Activated CD8-positive, alpha-beta T cell treated with anti-CD3 and anti-CD28 coated beads, Interleukin-2, amount 10 ng/mL, durations not matched to agents 7 days and 5 days (primary cell): ENCODE measurements at places on chromosomes 3 and 15.

- DNase-seq: no peak
These were observed 28.6 kb upstream of the STXBP5L start for GRCh38 chr3:120879411-120879810.

DNA sequence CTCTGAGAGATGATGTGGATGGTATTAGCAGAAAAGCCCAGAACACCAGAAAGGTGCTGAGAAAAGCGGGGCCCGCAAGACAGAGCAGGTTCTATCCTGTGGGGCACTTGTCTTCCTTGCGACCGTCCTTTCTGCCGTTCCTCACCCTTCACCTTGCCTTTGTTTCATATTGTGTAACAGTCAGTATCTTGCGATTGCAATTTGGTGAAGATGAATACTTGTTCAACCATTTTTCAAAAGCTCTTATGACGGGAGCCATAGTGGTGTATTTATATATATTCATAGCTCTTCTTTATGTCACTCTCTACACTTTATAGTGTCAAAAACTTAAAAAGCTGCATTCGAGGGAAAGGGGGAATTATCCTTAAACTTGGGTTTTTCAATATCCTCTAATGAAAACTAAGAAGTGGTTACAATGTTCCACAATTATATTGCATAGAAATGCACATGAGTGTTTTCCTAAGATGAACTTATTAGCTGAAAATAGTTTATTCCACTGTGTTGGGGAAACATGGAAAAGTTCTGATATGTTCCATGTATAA, 797 bp downstream of the MAP3K13 start:
- DNase-seq: peak; percentile 26

DNA sequence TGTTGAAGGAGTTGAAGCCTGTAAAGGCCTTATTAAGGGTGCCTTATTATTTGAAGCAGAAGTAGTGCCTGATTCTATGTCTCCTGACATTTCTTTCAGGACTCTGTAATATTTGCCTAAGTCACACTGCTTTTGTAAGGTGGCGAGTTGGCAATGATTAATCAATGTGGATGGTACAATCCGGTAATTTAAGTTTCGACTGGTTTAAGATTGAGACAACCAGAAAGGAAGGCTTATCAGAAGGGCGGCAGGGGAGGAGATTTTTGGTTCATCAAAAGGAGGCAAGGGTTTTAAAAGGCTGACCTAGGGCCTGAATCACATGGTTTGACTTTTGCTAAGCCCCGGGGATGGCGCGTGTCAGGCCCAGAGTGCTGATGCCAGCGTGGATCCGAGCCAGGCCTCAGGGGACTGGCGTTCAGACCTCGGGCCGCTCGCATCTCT, 830 bp upstream of the RNF13 start:
- no peak for DNase-seq

GRCh38 chr15:79170256-79170664, 79.7 kb upstream of the RASGRF1 start:
- no peak for DNase-seq

DNA sequence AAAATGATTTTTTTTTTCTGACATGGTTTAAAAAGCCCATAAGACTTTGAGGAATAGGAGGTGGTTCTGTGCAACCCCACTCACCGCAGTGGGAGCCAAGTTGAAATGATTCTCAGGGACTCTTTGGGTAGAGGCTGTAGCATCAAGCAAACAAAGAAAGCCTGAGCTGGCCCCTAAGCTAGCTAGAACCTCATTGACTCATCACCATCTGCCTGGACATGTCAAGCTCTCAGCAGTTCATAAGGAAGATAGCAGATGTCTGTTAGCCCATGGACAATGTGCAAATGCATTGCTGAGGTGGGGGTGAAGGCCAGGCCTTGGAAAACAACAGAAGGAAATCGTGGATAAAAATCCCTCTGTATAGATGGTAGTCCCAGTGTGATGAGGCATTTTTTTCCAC, 234.8 kb downstream of the NR2F2 start:
- DNase-seq: no peak

- no peak for DNase-seq
These were observed 47.2 kb downstream of the TMEM212 start for GRCh38 chr3:171890398-171890797.

DNA sequence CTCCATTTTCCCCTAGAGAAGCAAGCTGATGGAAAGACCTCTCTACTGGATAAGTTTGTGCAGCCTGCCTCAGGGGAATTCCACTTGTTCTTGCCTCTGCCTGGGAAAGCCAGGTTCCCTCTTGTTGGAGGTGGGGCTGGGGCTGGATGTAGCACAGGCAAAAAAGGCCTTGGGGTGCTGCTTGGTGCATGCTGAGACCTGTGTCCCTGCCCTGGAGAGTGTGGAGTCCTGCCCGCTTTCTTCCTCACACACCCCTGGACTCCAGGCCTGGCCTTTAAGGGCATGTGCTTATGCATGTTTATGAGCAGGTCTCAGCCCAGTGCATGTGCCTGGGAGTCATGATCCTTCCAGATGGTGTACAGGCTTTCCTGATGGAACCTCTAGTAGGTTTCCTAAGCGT, 23.5 kb upstream of the JMJD7 start:
- DNase-seq: no peak

GRCh38 chr3:119969759-119970158, 124.5 kb downstream of the GSK3B start:
- no peak for DNase-seq

GRCh38 chr15:68380456-68380855, 51.5 kb downstream of the ITGA11 start:
- DNase-seq: peak; percentile 14

- DNase-seq: peak; percentile 27
These were observed 2.0 kb downstream of the SMC4 start for GRCh38 chr3:160401291-160402095.

GRCh38 chr3:138389144-138389601, 40.8 kb downstream of the MRAS start:
- DNase-seq: no peak
